ENCODE measurements at places on chromosomes 4 and X. TPM values are rescaled to one million over a fixed set of nuclear protein-coding genes. Genes with fewer than 3 reads are reported as not detected.
A peak's percentile ranks its signal among the peaks of the same experiment; 100 is the strongest.

GRCh38 chr4:18689308-18690115 lies 668.0 kb upstream of the LCORL start:
- peak; percentile 70 for DNase-seq

The H2BW2 gene
- 0.17 TPM for total RNA-seq

The TCEAL9 gene
- total RNA-seq = 28.4 TPM

GRCh38 chrX:42869659-42870476 lies 91.9 kb upstream of the PPP1R2C start:
- no peak for DNase-seq

The SCML2 gene
- total RNA-seq = 0.92 TPM

The UGT8 gene
- 72.8 TPM for total RNA-seq

GRCh38 chr4:67499799-67500198 lies 45.5 kb downstream of the CENPC start:
- no peak for DNase-seq

DNA sequence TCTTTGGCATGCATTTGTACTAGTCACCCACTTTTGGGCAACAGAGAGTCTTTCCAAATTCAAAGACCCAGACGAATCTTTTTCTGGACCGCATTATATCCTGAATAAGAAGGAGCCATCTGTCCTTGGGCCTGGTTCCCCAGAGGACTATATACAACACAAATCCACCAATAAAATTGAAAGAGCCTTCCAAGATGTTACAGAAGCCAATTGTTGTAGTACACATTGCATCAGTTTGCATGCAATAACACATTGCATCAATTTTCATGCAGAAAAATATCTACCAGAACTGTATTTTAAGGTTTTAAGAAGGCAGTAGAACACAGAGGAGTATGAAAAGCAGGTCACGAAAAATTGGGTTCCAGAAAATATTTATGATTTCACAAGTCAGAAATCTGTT lies 203.2 kb downstream of the HTR2C start:
- DNase-seq = no peak

The AMOT gene
- total RNA-seq = 35.4 TPM

GRCh38 chr4:129603241-129603931 lies 507.4 kb downstream of the C4orf33 start:
- DNase-seq = no peak

DNA sequence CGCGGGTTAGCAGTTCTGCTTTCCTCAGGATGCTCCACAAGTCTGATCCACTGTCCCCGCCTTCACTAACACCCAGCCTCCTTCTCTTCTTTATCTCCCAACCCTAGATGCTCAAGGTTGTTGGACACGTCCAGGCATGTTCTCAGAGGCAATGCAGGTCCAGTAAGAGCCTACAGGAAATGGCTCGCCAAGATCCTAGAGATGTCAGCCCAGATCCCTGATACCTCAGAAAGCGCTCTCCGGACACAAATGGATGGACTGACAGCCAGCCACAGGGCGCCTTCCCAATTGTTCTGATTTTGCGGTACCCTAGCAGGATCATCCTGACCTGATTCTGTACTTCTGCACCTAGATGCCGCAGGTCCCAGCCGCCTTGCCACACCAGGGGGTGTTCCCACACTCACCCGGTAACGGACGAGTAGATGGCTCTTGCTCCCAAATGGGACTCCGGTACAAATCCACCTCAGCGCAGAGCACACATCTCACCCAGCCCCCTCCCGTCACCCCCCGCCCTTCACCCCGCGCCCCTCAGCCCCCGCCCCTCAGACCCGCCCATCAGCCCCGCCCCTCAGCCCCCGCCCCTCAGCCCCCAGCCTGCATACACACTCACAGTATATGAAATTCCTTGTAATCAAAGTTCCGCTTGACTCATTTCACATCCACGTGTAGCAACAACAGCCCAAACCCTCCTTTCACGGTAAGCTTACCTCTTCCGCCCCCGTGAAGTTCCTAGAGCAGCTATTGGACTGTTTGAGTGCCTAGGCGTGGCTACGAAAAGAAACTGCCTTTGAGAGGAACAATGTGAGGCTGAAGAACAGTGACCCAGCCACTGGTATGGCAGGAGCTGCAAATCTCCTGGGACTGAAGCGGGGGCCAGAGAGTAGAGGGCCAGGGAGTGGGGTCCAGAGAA lies at the start of gene EDA2R:
Gene EDA2R (minus strand): TSS at position 488 of the 910 bp plus-strand sequence. CDS start 23,058 bp downstream, outside the sequence.
- no peak for DNase-seq

DNA sequence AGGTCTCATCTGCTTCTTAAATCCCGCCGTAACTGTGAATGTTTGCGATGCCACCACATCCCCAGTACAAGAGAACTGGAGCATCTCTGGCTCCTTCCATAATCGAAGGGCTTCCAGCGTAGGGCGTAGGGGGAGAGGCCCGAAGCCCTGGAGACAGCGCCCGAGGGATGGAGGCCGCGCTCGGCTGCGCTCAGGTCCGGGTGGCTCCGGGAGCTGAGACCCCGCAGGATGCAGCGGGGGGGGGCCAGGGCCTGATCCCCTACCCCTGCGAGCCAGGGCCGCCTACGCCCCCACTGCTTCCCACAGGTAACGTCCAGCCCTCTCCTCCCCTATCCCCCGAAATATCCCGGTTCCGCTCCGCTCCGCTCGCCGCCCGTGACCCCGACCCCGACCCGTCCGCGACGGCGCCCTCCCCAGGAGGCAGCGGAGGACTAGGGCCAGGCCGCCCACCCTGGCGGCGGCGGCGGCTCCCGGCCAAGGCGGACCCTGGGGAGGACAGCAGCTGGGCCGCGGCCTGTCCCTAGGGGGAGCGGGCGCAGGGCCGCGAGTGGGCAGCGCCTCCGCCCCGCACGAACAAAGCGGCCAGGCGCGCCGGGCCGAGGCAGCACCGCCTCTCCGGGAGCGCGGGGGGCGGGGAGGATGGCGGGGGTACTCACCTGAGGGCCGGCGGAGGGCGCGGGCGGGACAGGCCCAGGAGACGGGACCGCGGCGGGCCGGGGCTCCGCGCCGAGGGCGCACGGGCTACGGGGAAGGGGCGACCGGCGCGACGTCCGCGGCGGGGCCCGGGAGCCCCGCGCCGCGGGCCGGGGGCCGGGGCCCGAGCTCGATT lies 723 bp downstream of the WDFY3 start:
- DNase-seq = peak; percentile 14

The SHOX gene
- total RNA-seq = not detected

The BCORL1 gene
- 12.4 TPM for total RNA-seq

DNA sequence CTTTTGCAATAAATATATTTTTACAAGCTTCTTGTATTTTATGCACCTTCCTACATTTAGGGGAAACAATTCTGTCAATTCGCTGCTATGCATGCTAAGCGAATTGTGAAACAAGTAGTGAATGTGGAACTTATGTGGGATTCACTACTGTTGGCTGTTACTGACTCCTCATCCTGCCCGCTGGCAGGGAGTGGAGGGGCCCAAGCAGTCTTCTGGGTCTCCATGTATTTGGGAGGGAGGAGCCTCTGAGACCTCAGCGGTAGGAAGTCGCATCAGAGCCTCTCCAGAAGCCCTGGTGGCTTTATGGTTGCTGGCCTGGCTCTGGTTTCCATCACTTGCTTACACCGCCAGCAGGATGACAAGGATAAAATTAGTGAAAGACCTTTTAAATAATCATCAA lies 3.7 kb upstream of the SETD7 start:
- no peak for DNase-seq

The STPG2 gene
- total RNA-seq = 2.2 TPM

GRCh38 chrX:42546800-42547199 lies 231.2 kb downstream of the PPP1R2C start:
- DNase-seq = no peak

DNA sequence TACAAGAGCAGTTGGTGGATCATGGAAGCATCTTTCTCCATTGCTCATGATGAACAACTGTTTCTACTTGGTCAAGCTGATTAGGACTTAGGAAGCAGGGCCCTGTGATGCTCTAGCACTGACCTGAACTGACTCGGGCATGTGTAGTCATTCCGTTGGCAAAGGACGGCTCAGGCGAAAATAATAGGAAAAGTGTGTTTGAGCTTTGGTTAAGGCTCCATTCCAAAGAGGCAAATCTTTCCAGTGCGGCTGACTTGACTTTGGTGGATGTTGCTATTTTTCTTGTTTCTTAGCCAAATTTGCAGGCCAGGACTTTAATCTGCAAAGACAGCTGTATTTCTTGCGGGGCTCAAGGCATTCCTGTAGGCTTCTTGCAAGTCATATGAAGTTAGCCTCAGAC lies 39.5 kb downstream of the ZNF518B start:
- DNase-seq = no peak

The TMEM165 gene
- total RNA-seq = 98.8 TPM

DNA sequence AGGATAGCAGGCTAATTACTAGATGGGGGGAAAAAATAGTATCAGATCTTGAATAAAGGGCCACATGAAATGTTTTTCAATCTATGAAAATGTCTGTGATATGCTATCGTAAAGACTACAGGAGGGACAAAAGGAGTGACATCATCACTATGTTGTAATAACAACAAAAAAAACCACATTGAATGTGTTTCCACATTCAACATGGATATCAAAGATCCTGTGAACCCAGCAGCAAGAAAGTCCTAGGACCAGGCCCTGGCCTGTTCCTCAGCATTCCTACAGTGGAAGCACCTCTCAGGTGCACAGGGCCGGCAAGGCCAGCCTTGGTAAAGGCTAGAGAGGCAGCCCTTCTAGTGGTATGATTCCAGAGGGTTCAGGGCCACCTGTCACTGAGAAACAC lies 118.3 kb downstream of the RELL1 start:
- no peak for DNase-seq

DNA sequence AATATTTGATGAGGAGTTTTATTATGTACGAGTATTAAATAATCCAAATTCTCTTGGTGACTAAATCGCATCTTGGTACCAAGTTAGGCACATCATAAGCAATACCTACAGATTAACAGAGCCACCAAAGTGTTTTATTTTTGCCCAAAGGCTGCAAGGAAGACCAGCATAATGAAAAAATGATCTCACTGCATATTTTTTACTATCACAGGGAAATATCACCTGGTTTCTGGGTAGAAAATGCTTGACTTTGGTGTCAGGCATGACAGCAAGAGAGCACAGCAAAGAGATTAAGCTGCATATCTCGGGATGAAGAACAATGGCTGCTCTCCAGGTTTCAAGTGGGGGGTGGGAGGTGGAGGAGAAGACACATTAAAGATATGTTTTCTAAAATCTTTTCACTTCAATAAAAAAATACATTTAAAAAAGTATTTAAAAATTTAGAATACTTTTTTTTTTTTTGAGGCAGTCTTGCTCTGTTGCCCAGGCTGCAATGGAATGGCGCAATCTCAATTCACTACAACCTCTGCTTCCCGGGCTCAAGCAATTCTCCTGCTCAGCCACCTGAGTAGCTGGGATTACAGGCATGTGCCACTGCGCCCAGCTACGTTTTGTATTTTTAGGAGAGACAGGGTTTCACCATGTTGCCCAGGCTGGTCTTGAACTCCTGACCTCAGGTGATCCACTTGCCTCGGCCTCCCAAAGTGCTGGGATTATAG lies 86.1 kb downstream of the FRYL start:
- no peak for DNase-seq

- no peak for DNase-seq
Measured at GRCh38 chr4:59039046-59039445, 1928.9 kb upstream of the IGFBP7 start.

DNA sequence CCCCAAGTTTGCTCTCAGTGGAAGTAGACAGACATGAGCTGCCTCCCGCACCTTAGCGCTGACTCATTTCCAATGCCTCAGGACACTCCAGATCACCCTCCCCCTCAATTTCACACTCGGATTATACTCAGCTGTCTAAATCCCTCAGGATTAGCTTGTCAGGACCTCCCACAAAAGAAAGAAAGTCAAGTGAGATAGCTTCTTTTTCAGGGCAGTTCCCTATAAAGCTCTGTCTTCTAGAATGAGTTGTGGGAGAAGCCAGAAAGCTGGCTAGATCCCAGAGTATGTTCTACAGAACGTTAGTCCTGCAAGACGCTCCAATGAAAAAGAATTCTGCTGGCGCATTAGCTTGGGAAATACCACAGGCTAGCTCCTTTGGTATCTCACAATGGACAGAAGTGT lies 51.2 kb upstream of the MTNR1A start:
- DNase-seq = no peak

- DNase-seq = no peak
Measured at GRCh38 chrX:13717700-13718472, 16.5 kb downstream of the TRAPPC2 start.

The MAGEA11 gene
- not detected for total RNA-seq

The TMEM192 gene
- 17.2 TPM for total RNA-seq

The ETDB gene
- total RNA-seq = not detected

- peak; percentile 23 for DNase-seq
Measured at GRCh38 chr4:3613967-3614730, 81.9 kb upstream of the LRPAP1 start.
